Stimulated activated CD8-positive, alpha-beta memory T cell treated with anti-CD3 and anti-CD28 coated beads, Interleukin-2, amount 100 ng/mL, for 48 hours (primary cell): ENCODE measurements at places on chromosomes 4 and X.

- DNase-seq = no peak
Measured at GRCh38 chr4:146121757-146122156, 53.8 kb upstream of the LSM6 start.

GRCh38 chr4:173237152-173237551 lies 68.5 kb downstream of the GALNT7 start:
- no peak for DNase-seq

- DNase-seq = no peak
Measured at GRCh38 chr4:130484826-130485225, 1388.9 kb downstream of the C4orf33 start.

DNA sequence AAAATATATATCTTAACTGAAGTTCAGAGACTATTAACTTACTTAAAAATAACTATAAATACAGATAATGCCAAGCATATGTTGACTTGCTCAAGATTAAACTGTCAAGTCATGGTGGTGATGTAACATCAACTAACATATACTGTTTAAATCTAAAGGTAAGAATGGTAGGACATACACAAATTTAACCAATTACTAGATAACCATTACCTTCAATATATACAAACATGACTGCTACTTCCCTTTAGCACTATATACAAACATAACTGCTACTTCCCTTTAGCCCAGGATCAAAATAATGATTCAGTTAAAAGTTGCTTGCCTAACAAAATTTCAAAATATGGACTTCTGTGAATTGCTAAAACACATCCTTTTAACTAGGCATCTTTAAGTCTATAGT lies 14.9 kb downstream of the HNRNPD start:
- DNase-seq = no peak

DNA sequence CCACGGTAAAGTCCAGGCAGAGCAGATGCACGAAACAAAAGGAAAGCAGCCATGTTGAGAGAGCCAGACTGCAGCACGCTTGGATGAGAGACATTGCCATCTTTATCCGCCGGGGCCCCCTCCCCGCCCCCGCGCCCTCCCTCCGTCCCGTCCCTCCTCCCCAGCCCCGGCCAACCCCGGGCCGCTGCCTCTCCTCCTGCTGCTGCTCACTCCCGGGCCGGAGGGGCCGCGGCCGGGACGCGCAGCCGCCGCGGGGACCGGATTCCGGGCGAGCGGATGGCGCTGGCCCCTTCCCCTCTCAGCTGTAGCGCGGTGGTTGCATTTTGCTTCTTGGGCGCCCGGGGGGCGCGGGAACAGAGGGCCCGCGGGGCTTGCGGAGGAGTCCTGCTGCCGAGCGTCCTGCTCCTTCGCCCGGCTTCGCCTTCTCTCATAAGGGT lies 542 bp downstream of the RNF150 start:
- no peak for DNase-seq

GRCh38 chr4:106615961-106616360 lies 247.4 kb upstream of the GIMD1 start:
- DNase-seq = no peak

DNA sequence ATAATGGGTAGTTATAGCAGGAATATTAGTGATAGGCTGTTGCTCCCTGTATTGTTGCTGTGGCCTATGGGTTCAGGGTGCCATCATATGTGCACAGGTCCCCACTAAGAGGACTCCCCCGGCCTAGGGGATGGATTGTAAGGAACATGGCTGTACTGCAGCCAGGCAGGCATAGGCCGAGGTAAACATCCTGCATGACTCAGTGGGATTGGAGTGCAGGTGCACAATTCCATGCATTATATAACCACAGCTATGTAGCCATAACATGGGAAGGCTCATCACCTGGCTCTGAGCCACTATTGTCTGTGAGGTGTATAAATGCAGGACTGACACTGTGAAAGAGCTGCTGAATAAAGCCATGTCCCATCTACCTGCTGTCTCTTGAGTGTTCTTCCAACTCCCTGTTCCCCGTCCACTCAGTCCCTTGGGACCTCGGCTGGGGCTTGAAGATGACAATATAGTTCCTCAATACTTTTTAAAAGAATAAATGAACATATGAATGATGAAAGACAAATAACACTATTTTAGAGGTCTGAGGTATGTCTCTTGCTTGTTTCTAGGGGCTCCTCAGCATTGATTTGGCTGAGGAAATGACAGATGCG lies 425.2 kb downstream of the IDS start:
- DNase-seq = no peak

GRCh38 chr4:91592125-91592524 lies 711.6 kb upstream of the GRID2 start:
- DNase-seq = no peak

- no peak for DNase-seq
Measured at GRCh38 chr4:176443646-176444409, 124.1 kb downstream of the SPCS3 start.

GRCh38 chrX:116756958-116757357 lies 294.2 kb upstream of the CT83 start:
- DNase-seq = no peak

DNA sequence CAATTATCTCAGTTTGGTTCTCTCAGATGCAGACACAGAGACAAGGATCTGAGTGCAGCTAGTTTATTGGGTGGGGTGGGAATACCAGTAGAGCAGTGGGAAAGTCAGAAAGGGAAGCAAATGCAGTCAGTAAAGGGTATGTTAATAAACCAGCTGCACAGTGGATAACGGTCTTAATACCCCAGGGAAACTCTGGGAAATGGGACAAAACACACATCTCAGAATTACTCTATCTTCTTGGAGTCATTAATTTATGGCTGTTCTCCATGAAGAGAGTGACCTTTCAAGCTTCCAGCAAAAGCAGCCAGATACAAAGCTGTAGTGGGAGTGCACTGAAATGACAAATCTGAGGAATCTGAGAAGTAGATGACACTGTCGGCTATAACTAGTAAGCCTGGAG lies 73.3 kb upstream of the NALF2 start:
- no peak for DNase-seq

DNA sequence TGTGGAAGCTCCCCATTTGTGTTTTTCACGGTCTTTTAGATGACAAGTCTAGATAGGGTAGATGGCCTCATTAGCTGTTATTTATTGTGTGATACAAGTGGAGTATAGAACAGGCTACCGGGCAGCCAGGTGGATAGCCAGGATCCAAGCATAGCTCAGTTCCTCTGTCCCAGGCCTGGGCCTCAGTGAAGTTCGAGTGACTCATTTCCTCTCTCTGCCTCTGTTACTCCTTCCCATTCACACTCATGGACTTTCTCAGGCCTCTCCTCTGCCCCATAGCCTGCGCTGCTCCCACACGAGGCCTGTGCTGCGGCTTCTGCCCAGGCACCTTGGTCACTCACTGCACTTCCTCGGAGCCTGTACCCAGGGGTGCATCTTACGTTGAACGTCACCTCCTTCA lies 54.5 kb downstream of the TENM3 start:
- no peak for DNase-seq

GRCh38 chr4:74540193-74540592 lies 95.3 kb downstream of the AREG start:
- DNase-seq = no peak

- DNase-seq = no peak
Measured at GRCh38 chr4:75779105-75779757, 54.9 kb downstream of the USO1 start.

DNA sequence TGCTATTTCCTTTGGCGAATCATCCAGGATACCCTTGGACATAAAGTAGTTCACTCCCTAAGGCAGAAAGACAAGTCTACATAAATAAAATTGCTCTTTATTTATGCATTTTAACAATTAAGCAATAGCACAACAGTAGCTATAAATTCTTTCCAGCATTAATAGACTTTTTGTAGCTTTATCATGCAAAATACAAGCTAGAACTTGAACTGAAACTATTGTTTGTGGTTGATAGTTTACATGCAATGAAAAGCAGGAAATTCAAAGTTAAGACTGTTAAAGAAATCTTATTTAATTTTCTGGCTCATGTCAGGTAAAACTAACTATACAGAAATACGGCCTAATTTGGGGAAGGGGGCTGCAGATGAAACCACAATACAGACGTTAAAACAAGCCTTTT lies 42.3 kb downstream of the FBXO8 start:
- no peak for DNase-seq

DNA sequence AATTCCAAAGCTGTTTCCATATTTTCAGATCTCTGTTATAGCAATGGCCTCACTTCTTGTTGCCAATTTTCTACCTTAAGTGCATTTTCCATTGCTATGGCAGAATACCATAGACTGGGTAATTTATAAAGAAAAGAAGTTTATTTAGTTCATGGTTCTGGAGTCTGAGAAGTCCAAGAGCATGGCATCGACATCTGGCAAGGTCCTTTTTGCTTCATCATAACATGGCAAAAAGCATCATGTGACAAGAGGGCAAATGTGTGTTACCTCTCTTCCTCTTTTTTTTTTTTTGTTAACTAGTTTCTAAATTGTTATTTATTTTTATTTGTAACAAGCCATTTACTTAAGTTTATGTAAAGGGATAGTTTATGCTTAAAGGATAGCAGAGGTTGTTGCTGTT lies 45.2 kb upstream of the SYTL5 start:
- no peak for DNase-seq

- DNase-seq = no peak
Measured at GRCh38 chr4:78033861-78034260, 23.3 kb upstream of the FRAS1 start.

DNA sequence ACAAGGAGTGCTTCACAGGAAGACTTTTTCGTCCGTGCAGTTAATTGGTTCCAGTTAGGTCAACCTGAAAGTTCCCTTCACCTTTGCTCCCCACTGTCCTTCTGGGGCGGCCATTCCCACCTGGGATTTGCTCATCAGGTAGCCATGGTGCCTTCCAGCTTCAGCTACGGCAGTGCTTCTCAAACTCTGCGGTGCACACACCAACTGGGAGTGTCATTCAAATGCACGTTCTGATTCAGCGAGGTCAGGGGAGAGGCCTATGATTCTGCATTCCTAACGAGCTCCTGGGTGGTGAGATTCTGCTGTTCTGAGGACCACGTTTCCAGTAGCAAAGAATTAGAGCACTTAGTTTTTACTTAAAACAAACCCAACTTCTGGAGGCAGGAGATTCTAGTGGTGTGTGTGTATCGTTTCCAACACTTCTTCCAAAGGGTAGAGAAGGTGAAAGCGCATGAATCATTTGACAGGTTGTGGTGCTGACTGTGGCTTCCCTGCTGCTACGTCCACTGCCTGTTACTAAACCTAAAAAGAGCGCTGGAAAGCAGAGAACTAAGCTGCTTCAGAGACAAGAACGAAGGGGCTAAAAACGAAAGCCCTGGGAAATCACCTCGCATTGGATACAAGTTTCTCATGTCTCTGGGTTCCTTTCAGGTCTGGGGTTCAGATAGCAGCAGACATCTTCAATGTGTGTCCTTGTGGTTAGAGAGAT lies 4.7 kb upstream of the HELT start:
- no peak for DNase-seq

DNA sequence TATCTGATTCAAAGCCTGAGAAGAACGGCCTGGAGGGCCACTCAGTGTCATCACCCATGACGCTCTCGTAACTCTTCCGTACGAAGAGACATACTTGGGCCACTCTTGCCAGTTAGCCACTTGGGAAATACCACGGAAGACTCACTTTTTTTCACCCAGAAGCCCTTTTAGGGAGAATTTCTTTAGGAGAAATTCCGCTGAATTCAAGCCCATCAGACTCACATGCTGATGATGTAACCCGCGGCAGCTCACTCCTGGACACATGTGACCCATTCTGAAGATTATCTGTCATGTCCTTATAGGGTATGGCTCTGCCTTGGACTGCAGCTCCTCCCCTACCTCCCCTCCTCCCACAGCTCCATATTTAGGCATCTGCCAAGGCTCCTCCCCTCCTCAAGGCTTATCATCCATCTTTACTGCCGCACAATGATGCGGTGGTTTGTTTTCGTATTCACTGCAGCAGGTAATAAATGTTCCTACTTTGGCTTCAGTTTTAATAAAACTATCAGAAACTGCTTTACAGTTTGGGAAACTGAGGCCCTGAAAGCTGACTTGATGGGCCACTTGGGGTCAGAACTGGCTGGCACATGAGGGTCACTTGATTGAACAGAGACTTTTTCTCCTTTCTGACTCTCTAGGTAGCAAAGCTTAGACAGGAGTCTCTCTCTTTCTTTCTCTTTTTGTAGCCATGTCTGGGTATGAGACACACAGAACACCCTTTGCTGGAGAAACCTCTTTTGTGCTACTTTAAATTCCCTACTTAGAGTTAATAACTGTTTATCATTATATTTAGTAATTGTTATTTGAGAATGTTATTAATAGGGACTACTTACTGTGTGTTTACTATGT lies 42.1 kb downstream of the RHOH start:
- DNase-seq = peak; percentile 49
